Activated T-helper 9 cell treated with anti-CD3 and anti-CD28 coated beads, Interleukin-2, amount 50 U/mL, for 16 hours (primary cell): ENCODE measurements at places on chromosomes 16 and 17.

DNA sequence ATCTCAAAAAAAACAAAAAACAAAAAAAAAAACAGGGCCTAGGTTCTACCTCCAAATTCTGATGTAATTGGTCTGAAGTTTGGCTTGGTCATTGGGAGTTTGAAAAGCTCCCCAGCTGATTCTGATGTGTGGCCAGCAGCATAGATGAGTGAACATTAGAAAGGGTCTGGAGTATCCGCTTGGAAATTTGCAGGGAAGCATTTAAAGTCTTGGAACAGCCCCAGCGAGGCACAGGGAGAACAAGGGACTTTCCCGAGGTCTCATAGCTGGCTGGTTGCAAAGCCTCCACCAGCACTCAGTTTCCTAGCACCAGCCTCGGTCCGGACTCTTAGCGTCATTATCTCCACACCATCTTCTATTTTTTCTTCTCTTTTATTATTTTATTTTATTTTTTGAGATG lies 70.8 kb downstream of the RAB11FIP4 start:
- no peak for DNase-seq

DNA sequence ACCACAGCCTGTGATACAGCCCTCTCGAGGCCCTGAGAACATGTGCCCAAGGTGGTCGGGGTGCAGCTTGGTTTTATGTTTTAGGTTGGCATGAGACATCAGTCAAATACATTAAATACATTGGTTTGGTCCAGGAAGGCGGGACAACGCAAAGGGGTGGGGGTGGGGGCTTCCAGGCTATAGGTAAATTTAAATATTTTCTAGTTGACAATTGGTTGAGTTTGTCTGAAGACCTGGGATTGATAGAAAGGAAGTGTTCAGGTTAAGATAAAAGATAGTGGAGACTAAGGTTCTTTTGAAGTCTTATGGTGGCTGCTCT lies 1.2 kb upstream of the ZKSCAN2 start:
- no peak for DNase-seq

DNA sequence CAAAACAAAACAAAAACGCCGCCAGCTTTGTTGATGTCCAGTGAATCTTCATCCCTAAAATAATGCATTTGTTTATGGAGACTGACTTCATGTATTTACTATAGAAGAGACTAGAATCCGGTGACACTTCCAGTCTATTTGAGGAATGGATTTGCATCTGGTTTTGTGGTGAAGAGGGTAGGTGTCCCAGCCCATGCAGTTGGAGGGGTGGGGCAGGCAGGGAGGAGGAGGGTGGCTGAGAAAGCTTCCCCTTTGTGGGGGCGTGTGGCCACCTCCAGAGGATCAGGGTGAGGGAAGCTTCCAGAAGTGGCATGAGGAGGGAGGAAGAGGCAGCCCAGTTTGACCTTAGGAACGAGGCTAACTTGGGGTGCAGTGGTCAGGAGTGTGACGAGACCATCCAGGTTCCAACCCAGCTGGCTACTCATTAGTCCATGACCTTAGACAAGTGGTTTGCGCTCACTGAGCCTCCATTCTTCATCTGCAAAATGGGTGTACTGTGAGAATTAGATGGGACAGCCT lies 69.5 kb downstream of the CMIP start:
- no peak for DNase-seq

- no peak for DNase-seq
These were observed 25.3 kb downstream of the VWA3A start for GRCh38 chr16:22117609-22118008.

- peak; percentile 49 for DNase-seq
These were observed at the start of gene ABR for GRCh38 chr17:1179818-1180742. Gene ABR (minus strand): TSS chr17:1179981. CDS start chr17:1179727, 254 bp downstream.

- no peak for DNase-seq
These were observed 16.2 kb upstream of the XYLT2 start for GRCh38 chr17:50329716-50330115.
